ENCODE measurements at places on chromosomes 16 and 17.

- no peak for DNase-seq
Measured at GRCh38 chr16:49659356-49659755, 196.6 kb downstream of the ZNF423 start.

GRCh38 chr16:67673712-67674580, 7.3 kb downstream of the C16orf86 start:
- DNase-seq = peak; percentile 80

DNA sequence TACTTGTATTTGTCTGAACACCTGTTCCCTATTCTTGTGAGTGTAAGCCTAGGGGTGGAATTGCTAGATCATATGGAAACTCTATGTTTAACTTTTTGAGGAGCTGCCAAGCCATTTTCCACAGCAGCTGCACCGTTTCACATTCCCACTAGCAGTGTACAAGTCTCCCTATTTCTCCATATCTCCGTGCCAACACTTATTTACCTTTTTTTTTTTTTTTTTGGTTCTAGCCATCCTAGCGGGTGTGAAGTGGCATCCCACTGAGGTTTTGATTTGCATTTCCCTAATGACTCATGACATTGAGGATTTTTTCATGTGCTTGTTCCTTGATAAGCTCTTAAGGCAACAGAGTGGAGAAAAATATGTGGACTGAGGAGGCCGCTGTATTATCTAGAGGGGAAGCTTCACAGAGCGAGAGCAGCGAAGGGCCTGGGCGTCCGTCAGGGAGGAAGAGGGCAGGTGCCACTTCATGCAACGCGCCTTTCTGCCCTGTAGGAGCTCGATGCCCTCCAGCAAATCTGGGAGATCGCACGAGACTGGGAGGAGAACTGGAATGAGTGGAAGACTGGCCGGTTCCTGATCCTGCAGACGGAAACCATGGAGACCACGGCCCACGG, 50.0 kb downstream of the DNAH2 start:
- DNase-seq = no peak

GRCh38 chr17:6476810-6477179, 32.5 kb downstream of the PIMREG start:
- DNase-seq = no peak

GRCh38 chr16:72501739-72502593, 330.0 kb upstream of the PMFBP1 start:
- peak; percentile 69 for DNase-seq

GRCh38 chr17:7146115-7146514, 31.5 kb upstream of the ASGR2 start:
- no peak for DNase-seq

GRCh38 chr16:71345031-71345430, 13.5 kb upstream of the CALB2 start:
- DNase-seq = no peak

- peak; percentile 62 for DNase-seq
Measured at GRCh38 chr16:85327731-85328675, 215.7 kb upstream of the CIBAR2 start.

DNA sequence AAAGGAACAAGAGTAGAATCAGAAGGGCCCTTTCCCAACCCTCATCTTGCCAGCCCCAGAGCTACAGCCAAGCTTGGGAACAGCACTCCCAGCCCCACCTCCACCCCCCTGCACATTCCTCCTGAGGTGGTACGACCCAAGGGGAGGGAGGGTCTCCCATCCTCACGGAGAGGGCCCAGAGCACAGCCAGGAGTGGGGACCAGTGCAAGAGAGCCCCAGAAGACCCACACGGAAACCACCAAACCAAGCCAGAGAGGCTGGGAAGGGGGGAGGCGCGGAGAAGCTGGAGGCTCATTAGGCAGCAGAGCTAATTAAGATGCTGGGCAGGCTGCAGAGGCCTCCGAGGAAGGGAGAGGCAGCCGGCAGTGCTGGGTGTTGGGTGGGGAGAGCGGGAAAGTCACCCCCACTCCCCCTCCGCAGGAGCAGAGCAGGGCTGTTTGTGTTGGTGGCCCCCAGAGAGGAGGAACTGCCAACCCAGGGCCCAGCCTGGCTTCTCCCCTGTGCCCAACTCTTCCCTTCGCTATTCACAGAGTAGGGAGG, 2.4 kb downstream of the CACNB1 start:
- DNase-seq = no peak

DNA sequence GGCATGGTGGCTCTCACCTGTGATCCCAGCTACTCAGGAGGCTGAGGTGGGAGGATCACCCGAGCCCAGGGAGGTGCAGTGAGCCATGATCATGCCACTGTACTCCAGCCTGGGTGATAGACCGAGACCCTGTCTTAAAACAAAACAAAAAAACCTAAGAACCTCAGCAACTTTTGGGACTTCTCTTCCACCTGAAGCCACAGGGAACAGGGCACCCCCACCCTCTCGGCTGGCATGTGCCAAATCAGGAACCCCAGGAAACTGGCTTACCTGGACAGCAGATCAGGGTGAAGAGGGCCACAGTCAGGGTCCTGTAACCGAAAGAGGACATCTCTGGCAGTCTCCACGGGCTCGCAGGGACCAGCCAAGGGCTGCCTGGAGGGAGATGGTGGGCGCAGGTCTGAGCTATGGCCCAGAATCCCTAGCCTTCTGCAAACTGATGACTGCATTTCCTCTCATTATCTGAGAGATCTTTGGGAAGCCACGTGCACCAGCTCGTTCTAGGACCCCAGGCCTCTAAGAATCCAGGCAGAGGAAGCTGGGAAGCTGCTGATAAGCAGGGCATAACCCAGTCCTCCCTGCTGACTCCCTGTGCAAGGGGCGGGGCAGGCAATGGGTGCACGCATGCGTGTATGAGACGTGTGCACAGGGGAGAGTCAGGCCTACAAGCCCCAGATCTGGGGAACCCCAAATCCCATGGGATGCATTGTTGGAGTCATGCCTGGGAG, 8.4 kb downstream of the PRR29 start:
- no peak for DNase-seq

DNA sequence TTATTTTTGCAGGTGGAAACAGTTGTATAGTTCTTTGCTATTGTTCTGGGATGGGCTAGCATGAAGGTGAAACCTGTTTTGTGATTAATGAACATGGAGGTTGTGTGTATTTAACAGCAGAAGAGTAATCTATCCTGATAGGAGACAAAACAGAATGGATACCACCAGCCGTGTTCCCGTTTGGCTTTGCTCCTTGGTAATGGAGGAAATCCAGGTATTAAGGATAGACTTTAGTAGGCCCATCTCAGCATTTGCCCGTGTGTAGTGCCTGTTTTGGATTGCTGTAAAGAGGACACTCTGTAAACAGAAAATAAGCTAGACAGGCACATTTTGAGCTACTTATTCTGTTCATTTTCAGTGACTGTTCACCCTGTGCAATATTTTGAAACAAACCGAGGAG, 215.1 kb downstream of the RBFOX1 start:
- DNase-seq = no peak

DNA sequence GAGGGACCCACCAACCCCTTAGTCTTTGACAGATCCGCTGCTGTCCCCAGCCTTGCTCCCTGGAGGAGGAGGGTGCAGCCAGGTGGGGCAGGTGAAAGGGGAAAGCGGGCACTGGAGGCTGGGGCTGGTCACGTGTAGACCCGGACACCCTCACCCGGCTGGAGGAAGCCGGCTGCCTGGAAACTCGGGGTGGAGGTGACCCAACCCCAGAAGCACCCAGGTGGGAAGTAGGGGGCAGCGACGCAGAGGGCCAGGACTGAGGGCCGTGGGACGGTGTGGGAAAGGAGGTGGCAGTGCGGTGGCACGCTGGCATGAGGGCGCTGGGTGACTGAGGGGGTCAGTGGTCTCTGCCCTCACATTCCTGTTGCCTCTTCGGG, 2.7 kb downstream of the TRAF7 start:
- no peak for DNase-seq

GRCh38 chr17:50919321-50920040, 53.3 kb upstream of the TOB1 start:
- peak; percentile 92 for DNase-seq

DNA sequence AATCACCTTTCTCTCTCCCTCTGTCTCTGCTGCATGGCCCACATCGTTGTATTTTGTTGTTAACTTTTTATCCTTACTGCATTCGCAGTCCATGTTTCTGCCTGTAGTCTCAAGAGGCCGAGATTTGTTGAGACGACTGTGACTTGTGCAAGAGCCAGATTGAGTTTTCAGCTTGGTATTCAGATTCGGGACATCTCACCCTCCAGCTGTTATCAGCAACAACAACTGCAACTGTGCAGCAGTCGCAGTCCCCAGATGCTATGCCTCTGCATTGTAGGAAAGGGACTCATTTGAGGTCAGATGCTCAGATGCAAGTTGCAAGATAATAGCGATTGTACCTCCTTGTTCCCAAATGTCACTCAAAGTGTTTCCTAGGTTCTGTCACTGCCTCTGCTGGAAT, 209.0 kb downstream of the SNX29 start:
- no peak for DNase-seq

- no peak for DNase-seq
Measured at GRCh38 chr16:10171221-10171620, 11.0 kb downstream of the GRIN2A start.

DNA sequence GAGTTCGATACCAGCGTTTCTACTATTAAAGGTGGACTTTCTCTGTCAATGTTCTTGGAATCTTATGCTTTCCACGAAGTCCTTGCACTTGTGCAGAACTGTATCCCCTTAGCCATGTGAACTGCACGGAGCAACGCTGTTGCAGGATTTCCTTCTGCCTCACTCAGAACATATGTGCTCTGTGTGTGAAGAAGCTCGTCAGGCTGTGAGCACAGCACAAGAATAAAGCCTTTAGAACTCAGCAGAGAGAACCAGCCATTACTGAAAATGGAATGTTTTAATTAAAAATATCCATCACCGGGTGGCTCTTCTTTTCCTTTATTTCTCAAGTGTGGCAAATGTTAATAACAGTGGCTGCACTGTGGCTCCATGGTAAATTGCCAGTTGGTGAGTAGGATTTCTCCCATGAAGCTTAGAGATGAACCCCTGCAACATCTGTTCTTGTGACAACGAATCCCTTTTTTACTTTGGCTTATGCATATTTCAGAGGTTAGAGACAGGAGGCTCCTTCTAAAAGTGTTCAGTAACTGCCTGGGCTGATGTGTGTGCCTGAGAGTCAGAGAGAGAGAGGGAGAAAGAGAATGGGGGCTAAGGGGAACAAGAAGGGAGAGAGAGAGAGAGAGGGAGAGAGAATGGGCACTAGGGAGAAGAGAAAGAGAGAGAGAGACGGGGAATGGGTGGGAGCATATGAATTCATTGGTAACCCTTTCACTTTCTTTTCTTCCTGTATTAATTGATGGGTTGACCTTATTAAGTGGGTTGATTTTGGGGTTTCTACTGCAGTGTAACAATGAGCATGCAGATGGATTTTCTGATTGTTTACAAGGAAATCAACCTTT, 50.0 kb downstream of the RPTOR start:
- DNase-seq = no peak

DNA sequence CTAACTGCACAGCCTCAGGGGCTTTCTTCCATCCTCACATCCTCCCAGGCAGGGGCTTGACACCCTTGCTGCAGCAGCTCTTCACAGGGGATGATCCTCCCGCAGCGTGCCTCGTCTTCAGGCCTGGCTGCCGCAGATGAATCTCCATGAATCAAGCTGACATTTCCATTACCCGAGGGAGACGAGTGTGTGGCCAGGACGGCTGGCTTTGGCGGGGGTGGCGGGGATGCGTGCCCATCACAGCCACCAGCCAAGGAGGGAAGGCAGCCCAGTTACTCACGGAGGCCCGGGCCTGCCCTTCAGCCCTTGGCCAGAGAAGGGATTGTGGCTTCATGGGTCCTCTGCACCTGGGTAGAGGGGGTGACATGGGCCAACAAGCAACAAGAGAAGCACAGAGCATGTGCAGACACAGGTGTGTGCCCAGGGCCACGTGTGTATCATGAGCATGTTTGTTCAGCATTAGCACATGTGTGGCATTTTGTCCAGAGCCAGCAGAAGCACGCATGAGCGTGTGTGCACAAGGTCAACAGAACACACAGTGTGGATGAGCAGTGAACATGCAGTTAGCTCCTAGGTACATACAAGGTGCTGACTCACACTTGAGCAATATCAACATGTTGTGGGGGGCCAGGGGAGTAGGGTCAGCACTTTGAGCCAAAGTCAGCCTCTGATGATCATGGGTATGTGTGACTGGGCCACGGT, 236.4 kb downstream of the KATNIP start:
- no peak for DNase-seq

GRCh38 chr16:64693946-64694345, 427.9 kb downstream of the CDH11 start:
- no peak for DNase-seq

GRCh38 chr17:41907185-41907556, 11.6 kb downstream of the ACLY start:
- no peak for DNase-seq

DNA sequence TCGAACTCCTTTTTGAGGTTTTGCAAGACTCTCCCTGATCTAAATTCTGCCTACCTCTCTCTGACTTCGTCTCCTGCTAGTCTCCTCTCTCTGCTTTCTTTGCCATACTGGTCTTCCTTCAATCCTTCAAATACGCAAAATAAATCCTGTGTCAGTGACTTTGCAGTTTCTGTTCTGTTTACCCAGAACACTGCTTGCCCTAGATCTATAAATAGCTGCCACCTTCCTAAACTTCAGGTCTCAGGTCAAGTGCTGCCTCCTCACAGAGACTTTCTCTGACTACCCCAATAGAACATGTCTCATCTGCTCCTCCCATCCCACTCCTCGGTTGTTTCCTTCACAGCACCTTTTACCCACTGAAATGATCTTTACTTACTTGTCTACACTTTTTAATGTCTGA, 78.9 kb downstream of the TRIM37 start:
- no peak for DNase-seq

GRCh38 chr17:13996748-13997147, 72.6 kb upstream of the COX10 start:
- DNase-seq = no peak

DNA sequence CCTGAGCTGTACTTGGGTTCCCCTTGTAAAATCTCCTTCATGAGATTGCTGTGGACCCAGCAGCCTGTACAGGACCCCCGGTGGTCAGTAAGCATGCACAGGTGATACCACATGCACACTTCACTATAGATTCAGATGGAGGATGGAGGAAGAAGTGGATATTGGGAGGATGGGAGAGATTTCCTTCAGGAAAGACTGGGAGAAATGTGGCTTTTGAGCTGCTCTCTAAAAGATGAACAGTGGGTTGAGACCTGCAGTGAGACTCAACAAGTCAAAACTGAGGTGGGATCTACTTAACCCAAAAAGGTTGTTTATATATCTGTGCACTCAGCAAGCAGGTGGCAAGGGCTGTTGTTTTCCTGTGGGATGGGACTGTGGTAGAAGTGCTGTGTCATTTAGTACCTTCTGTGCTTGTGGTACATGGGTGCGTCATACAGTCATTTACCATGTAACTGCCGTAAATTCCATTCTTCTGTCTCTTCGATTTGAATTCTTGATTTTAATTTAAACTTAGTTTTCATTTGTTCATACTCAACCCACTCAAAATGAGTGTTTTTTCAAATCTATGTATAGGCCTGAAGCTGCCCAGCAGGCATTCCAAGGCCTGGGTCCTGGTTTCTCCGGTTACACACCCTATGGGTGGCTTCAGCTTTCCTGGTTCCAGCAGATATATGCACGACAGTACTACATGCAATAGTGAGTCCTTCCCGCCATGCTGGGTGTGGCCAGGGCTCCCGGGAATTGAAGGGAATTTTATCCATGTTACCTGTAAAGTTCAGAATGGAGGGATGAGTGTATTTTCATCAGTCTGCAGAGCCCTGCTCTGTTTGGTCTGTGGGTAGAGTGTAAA, 6.9 kb downstream of the HERPUD1 start:
- DNase-seq = no peak

Data from suppressor macrophage treated with lipopolysaccharide for 1 hour (primary cell).